ENCODE measurements at places on chromosomes 12 and 14.

- DNase-seq = peak; percentile 41
Observed at GRCh38 chr12:116916122-116916521, 5.4 kb downstream of the FBXW8 start.

DNA sequence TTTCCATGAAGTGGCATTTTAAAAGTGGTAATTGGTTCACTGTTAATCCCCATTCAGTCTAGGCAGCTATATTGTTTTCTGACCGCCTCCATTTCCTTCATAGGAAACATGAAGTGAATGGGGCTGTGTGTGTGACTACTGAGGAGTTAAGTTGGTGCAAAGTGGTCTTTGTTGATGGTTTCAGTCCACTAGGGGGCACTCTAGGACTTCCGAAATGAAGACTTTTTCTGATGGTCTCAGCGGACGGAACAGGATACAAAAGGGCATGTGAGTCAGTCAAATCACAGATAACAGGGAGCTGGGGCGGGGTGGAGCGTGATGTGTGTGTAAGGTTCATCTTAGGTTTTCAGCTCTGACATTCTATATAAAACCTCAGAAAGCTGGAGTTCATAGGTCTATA, 240.1 kb upstream of the OR4E1 start:
- DNase-seq = peak; percentile 79

DNA sequence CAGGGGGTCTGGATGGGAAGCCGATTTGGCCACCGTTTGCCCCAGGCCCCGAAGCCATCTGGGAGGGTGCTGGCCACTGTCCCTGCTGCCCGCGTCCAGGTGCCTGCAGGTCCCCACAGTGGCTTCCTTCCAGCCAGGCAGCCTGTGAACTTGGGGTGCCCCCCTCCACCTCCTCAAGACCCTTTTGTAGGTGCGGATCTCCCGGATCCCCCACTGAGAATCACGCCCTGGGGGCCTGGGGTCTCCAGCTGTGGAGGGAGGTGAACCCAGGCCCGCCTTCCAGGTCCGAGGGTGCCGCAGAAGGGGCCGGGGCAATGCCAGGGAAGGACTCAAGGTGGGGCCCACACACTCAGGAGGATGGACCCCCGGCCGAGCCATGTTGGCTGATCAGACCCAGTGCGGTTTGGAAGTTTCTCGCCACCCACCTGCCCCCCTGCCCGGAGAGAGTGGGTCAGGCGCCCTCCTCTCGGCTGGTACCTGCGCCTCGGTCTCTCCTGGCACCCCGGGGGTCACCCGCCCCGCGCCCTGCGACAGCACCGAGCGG, 1.7 kb downstream of the MMP17 start:
- no peak for DNase-seq

- no peak for DNase-seq
Observed at GRCh38 chr12:60437297-60437696, 841.5 kb downstream of the SLC16A7 start.

- DNase-seq = no peak
Observed at GRCh38 chr12:39622306-39622705, 2.7 kb upstream of the ABCD2 start.

DNA sequence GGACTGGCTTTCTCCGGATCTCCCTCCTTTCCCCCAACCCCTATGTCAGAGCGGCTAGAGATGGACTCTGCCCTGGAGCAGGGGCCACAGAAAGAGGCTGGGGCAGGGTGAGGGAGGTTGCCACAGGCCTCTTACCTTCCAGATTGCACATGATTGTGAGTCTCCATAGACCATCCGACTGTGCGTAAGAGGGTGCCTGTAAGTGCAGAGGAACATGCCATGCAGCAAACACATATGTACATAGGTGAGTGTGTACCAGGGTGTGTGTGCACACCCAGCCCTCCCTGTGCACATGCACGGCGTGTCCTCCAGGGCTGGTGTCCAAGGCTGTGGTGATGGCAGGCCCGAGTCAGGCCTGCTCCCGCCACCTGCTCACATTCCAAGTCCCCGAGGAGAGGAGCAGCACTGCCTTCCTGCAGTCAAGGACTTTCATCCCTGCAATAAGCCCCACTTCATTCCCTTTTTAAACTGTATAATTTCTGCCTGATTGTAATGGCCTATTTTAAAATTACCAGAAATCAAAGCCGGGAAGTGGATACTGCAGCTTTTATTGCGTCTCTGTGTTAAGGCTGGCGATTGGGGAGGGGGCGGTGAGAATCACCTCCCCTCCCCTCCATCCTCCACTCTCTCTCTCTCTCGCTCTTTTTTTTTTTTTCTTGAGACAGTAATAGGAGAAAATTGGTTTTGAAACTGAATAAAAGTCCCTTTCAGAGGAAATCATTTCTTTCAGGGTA, 28.5 kb downstream of the FAM222A start:
- no peak for DNase-seq

DNA sequence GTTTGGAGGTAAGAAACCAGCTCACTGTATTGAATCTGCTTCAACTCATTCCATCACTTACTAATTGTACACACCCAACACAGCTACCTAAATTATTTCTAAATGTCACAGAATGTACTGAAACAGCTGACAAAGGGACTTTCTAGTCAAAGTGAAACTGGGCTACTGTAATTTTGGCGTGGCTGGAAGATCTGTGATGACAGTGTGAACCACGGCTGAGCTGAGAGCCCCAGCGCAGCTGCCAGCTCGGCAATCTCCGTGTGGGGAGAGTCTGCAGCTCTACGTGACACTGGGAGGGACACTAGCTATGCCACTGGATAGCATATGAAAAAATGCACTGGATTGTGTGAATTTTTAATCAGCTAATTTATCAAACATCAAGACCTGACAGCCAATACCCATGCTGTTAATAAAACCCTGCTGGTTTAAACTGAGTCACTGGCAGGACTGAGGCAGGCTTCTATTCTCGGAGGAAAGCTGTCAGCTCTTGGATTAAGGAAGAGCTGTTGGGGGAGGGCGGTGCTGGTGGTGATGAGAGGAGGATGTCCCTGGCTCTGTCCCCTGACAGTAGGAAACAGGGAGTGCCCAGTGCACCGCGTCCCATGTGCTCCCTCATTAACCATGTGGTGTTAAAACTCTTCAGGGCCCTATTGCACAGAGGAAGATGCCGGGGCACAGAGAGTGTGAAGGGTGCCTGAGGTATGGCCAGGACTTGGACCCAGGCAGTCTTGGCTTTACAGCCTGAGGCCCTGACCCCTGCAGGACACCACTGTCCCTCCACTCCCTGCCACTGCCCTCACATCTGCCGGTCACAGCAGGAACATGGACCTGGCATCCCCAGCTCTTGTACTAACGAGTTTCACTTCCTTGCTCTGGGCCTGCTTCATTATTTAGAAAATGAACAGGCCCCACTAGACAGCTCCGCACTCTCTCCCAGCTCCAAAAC, 13.3 kb downstream of the SLC15A4 start:
- DNase-seq = no peak

DNA sequence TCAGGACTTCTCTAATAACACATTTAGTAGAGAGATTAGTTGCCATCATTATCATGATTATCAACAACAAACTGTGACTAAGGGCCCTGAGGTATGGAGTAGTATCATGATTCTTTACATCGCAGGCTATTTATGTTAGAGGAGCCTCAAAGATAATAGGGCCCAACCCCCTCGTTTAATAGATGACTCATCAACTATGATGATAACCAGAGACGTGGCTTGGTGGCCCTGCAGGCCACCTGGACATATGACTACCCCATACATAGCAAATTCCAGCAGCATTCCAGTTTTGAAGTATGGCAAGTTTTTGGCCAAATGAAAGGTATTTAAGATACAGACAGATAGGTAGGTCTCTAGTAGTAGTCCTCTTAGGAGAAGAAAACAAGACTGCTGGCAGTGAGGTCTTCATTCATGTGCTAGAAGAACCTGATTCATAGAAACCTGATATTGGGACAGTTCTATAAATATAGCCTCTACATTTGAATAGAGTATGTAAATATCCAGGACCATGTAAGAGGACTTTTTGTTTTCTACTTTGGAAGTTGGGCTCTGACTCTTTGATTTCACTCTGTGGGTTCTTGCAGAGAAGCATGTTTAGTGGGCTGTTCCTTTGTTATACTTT, 5.6 kb downstream of the RIC8B start:
- peak; percentile 33 for DNase-seq

GRCh38 chr12:51620448-51620847, 29.4 kb downstream of the SCN8A start:
- peak; percentile 31 for DNase-seq

DNA sequence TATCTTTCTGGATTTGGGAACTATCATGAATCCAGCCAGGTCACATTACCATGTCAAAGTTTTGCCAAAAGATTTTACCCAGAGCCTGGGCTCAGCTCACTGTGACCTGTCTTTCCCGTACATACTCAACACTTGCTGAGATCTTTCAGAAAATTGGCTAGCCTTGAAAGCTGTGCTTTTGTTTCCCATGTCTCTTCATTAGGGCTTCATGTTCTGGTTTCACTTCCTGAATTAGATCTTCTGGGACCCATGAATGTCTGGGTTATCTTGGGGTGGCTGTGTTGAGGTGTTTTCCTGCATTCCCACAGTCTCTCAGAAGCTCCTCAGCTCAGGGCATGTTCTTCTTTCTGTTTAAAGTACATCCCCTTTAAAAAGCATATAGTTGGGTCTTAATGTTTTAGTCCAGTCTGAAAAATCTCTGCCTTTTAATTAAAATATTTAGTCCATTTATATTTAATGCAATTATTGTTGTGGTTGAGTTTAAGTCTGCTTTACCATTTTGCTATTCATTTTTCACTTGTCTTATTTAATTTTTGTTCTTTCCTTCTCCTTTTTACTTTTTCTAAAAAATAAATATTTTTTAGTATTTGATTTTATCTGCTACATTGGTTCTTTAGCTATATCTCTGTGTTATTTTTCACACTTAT, 242.7 kb downstream of the VRK1 start:
- DNase-seq = no peak

- no peak for DNase-seq
Observed at GRCh38 chr12:50102131-50102531, 1.7 kb upstream of the GPD1 start.

GRCh38 chr12:107668320-107669098, 17.1 kb upstream of the PWP1 start:
- no peak for DNase-seq

GRCh38 chr12:82970614-82971013, 283.9 kb downstream of the TMTC2 start:
- DNase-seq = no peak

GRCh38 chr12:19988948-19989347, 379.4 kb upstream of the PDE3A start:
- no peak for DNase-seq

DNA sequence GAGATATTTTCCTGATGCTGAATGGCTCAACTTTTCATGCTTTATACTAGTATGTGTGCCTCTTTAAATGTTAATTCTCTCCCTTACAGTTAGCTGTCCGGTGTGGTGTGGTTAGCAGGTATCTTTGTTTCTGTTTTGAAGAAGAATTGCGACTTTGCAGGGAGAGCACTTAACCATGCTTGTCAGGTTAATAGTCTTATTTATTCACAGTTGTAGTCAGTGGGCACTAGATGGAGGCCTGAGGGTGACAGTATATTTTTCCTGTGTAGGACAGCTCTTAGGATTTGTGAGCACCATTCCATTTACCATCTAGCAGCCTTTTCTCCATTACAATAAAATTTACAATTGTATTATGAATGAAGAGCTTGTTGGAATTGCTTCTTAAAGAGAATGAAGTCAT, 34.9 kb downstream of the PDE3A start:
- DNase-seq = no peak

GRCh38 chr12:82870771-82871377, 184.2 kb downstream of the TMTC2 start:
- DNase-seq = no peak

- DNase-seq = no peak
Observed at GRCh38 chr12:95766356-95767019, 24.1 kb downstream of the NTN4 start.

DNA sequence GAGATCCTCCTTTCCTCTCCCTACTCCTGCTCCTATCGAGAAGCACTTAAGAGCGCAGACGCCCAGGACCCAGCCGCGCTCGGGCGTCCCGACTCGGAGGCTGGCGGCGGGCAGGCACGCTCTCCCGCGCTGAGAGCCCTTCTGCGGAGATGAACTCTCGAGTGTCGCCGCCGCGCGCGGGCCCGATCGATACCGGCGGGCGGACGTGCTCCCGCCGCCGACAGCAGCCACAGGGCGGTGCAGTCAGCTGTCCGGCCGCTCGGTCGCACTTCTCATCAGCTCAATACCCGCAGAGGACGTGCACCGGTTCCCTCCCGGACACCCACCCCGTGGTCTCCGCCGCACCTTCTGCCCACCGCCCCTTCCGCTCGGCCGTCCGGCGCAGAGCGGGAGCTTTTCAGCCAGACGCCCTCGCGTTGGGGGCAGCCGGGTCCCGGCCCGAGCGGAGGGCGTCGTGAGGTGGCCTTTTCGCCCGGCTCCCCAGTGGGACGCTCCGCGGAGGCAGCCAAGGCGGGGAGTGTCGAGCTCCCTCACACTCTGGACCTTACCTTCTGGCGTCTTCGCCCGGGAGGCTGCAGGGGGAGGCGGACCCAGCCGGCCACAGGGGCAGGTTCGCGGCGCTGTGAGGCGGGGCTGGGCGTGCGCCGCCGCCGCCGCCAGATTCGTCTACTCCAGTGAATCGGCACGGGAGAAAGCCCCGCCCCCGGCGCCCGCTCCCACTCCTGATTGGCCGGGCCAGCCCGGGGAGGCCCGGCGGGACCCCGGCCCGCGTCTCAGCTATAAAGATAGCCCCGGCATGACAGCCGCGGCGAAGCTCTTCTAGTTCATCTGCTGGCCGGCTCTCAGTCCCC, at the start of gene INSM2:
Gene INSM2 (plus strand): TSS at position 808 of the 851 bp plus-strand sequence. CDS start 89 bp downstream, outside the sequence.
- DNase-seq = peak; percentile 41

- DNase-seq = peak; percentile 53
Observed at GRCh38 chr12:75692876-75693275, 181.5 kb upstream of the KRR1 start.

DNA sequence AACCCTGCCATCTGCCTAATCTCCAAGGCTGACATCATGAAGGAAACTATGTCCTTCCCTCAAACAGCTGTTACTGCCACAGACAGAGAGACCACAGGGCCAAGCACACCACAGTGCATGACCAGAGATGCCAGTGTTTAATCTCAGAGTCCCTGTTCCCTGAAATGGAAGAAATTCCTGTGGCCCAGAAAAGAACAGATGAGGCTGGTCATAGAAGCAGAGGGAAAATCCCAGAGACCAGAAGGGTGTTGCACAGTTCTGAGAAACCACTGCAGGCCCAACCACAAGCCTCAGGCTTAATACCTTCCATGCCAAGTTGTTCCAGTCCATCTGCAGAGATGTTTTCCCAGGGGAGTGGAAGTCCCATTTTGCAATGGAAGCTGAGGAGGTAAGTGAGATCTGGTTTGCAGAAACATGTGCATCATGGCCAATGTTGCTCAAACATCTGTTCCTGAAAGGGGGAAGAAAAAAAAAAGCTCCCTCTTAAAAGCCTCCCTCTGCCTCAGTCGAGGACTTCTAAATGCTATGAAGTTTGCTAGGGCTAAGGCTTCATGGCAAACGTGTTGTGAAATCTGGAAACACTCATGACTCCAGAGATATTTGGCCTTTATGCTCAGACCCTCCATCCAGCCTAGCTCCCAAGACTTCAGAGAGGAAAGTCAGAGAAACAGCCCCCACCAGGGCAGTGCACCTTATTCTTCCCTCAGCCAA, 98.6 kb downstream of the SCARB1 start:
- peak; percentile 96 for DNase-seq

DNA sequence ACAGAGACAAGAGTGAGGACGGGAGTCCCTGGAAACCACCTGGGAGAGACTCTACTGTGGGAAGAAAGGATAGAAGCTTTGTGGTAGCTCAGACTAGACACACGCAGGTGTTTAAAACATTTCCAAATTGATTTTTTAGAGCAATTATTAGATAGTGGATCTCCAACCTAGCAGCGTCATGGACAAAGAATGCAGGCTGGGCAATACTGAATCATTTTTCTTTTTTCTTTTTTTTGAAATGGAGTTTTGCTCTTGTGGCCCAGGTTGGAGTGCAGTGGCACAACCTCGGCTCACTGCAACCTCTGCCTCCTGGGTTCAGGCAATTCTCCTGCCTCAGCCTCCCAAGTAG, 13.1 kb downstream of the GPR132 start:
- DNase-seq = no peak
